ENCODE measurements at places on chromosomes 3 and 15.

DNA sequence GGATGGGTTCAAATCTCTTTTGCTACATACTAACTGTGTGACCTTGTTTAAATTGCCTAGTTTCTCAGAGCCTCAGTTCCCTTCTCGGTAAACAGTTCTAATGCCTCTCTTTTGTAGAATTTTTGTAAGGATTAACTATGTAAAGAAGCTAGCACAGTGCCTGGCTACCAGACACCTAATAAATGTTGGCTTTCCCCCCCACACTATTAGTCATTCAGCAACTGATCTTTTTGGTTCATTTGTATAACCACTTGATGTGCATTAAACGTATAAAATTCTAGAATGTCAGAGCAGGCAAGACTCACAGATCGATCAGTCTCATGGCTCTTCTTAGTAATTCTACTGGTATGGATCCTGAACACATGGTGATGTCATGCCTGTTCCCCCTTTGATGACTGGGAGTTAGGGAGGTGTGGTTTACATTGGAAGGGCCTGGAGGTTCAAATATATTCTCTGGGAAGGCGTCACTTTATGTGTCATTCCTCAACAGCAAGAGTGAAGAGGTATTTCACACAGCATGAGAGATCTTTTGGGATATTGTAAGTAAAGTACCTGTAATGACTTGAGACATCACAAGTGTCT lies 6.5 kb downstream of the TAGLN3 start:
- DNase-seq = no peak

GRCh38 chr3:12706504-12707253 lies 42.8 kb upstream of the RAF1 start:
- peak; percentile 68 for DNase-seq

GRCh38 chr3:99324636-99325203 lies 313.7 kb upstream of the COL8A1 start:
- no peak for DNase-seq

- DNase-seq = no peak
These were observed 1094.6 kb downstream of the ROBO2 start for GRCh38 chr3:78134496-78134895.

GRCh38 chr3:5540532-5540931 lies 353.0 kb downstream of the EDEM1 start:
- DNase-seq = no peak

GRCh38 chr3:148178503-148178902 lies 519.2 kb upstream of the AGTR1 start:
- no peak for DNase-seq

Data from fibroblast of villous mesenchyme (primary cell).